ENCODE measurements at places on chromosomes 1 and 21.

DNA sequence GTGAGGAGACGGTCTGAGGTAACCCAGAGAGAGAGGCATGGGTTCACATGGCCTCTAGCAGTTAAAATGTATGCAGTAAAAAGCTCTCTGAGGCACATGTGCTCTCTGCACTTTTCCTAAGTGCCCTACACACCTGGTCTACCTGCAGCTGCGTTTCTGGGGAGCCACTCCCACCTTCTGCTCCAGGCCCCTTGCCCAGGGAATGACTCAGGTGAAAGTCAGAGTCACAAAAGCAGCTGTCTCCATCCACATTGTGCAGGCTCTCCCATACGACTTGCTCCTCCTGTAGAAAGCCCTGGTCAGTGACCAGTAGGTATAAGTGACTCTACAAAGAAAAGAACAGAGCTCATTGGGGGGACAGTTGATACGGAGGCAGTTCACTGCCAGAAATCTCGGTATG lies 8.8 kb downstream of the MINDY1 start:
- DNase-seq = no peak

DNA sequence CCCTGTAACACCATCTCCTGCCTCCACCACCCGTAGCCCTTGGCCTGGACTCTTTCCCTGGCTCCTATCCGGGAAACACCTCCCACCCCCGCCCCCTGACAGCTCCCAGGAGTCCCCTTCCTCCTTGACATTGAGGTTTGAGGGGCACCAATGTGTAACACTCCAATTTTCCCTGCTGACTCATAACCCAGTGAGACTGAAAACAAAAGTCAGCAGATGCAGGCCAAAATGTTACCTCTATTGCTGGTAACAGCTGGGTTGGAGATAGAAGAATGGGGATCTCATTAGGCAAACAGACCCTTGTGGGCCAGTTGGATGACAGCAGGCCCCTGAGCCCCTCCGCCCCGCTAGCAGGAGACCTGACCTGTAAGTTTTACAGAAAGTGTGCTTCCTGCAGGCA lies 237.2 kb downstream of the KAZN start:
- DNase-seq = no peak

GRCh38 chr1:53640701-53641075 lies 98.3 kb downstream of the GLIS1 start:
- no peak for DNase-seq

DNA sequence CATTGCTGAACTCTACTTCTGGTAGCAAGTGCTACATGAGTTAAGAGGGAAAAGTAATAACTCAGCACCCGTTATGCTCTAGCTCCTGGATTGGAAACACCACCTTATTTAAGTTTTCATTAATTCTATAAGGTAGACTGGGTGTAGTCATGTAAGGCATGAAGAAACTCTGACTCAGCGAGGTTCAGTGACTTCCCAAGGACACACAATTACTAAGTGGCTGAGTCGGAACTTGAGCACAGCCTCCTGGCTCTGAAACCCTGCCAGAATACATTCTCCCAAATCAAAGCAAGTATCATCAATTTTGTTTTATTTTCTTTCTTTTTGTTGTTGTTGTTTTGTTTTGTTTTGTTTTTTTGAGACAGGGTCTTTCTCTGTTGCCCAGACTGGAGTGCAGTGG lies 29.1 kb upstream of the SCCPDH start:
- no peak for DNase-seq

- DNase-seq = no peak
These were observed 10.4 kb downstream of the CLEC20A start for GRCh38 chr1:178486100-178487069.

GRCh38 chr1:110136911-110137310 lies 13.4 kb upstream of the SLC6A17 start:
- no peak for DNase-seq

DNA sequence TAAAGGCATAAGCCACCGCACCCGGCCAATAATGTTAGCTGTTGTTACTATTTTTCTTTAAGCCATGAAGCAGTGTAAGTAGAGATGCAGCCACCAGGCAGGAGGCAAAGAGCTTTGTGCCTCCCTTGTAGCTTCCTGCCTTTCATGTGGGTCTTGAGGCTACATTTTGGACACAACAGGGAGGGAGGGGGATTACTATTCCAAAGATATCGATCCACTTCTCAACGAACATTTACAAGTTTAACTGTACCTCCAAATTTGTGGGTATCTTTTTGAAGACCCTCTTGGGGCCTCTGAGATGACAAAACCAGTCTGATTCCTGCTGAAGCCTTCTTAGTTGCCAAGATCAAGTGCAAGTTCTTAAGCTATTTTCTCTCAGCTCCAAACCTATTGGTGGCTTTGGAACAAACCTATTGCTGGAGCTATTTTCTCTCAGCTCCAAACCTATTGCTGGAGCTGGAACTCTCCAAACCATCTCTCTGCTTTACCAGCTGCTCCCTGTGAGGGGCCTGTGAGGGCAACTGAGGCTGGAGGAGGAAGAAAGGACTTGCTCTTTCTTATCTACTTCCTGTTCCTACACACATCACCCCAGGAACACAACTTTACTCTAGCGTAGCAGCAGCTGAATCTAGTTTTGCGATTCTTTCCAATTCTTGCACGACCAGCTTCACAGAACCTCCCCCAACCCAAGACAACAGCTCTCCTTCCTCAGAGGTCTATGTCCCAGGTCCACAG lies 16.1 kb upstream of the RCAN3 start:
- no peak for DNase-seq

DNA sequence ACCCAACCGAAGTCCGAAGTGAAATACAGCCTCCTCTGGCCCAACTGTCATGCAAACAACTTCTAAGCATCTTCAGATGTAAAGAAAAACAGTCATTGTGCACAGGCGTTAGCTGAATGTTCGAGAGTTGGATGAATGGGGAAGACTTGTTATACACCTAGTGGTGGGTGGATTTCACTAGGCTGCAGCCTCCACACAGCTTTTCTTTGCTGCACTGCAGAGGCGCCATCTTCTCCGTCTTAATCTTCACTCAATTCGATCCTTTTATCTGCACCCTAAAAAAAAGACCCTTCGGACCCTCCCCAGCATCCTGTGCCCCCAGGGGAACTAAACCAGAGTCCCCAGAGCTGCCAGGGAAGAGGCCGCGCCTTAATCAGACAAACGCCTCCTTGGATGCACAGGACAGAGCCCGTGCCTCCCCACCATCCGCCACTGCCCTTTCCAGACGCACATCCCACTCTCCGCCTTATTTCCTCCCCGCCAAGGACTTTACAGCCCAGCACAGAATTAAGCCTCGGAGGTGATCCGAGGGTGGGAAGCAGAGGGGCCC lies 1.4 kb downstream of the APP start:
- peak; percentile 67 for DNase-seq

- DNase-seq = peak; percentile 31
These were observed 21.4 kb upstream of the FASLG start for GRCh38 chr1:172637522-172637921.

DNA sequence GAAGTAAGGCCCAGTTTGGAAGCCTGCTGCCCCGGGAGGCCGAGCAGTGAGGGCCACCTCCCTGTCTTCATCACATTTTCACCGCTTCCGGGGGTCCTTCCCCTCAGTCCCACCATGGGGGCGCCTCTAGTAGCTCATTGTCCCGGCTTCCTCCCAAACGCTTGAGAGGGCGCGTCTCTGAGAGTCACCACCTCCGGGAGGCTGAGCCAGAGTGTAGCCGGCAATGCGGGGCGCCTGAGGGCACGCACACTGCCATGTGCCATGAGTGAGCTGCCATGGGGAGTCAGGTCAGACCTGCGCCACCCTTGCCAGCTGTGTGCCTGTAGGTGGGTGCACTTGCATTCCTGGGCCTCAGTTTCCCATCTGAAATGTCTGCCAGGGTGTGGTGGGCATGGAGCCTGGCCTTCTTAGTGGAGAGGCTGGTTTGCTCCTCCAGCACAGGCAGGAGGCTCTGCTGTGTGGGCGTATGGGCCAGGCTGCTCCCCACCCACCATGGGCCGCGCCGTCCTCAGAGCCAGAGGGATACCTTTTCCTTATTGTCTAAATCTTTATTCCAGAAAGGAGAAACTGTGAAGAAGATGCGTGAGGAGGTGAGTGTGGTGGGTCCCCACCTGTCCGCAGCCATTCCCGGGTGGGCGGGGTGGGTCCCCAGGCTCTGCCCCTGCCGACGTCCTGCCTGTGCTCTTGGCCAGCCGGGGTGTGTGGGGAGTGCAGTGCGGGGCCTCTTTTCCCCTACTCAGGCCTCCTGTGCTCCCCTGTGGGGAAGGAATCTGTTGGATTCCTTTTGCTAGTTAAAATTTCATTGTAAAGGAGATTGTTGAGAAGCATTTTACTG lies 81.3 kb upstream of the COL6A1 start:
- no peak for DNase-seq

- DNase-seq = peak; percentile 23
These were observed at the start of gene KAZN for GRCh38 chr1:14598498-14599182. KAZN (plus strand) TSS chr1:14598685.

DNA sequence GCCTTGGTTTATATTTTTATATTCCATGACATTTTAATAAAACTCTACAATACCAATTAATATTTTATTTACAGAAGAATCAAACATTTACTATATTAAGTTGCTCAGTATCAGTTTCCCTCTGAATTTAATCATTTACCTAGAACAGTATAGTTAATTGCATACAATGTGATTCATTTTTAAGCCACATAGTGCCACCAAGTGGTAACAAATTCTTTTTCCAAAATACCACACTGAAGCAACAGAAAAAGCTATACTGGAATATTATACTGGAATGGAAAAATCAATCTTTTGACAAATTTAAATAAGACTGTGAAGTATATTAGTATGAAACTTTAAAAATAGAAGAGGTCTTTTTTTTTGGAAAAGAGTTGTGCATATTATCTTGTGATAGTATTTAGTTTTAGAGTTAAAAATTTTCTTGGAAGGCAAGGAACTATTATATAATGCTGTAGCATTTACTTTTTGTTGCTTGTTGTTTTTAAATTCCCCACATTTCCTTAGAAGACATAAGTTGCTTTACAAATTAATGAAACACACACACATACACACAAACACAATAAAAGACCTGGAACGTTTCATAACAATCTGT lies 57.3 kb downstream of the ZNF644 start:
- DNase-seq = no peak

DNA sequence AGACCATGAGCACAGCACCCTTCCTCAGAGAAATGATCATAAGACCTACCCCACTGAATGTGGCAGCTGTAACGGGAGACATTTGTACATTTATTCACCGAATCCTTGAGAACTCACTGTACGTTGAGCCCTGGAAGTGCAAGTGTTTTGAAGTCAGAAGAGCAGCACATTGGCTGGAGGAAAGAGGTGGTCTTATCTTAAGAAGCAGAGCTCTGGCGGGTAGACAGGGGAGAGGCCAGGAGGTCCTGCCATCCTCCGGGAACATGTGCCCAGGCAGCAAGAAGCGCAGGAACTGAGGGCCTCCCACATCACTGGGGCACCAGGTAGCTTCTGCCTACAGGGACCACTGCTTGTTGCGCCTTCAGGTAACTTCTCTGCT lies 169.2 kb upstream of the IRF2BP2 start:
- no peak for DNase-seq

DNA sequence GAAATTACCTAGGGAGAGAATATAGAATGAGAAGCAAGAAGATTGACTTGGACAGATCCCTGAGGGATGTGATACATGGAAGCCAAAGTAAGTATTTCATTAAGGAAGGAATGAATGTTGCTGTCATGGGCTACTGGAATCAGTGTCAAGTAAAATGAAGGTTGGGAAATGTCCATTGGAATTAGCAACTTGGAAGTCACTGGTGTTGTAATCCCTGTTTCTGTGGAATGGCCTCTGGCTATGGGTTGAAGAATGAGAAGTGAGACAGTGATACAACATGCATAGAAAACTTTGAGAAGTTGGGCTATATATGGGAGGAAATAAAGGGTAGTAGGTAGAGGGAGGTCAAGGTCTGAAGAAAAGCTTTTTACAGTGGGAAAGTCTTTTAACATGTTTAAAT lies 54.7 kb downstream of the CCDC18 start:
- no peak for DNase-seq

DNA sequence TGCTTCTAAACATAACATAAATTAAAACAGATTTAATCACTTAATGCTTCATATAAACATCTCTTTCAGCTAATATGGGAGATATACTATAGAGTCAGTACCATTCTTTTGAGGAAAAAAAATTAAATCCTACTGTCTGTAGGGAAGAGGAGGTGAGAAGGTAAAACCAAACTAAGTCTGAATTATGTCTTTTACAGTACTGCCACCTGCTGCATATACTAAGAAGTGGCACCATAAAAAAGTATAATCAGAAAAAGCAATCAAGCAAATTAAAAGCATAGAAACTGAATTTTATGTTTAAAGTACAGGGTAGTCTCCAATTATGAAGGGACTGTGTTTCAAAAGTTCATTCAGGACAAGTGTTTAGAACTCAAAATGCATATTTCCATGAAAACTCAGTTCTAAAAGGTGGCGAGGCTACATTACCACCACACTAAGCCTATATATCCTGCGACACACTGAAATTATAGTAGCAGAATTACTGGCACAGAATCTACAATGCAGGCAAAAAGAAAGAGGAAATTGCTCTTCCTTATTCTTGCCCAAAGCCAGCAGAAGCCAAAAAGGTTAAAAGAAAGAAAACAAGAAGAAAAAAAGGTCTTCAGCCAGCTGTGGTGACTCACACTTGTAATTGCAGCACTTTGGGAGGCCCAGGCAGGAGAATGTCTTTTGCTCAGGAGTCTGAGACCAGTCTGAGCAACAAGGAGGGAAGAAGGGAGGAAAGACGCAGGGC lies 9.0 kb downstream of the NSL1 start:
- DNase-seq = no peak

- no peak for DNase-seq
These were observed 42.7 kb upstream of the SLC16A1 start for GRCh38 chr1:112998592-112999235.

- DNase-seq = peak; percentile 20
These were observed 60.8 kb upstream of the PGD start for GRCh38 chr1:10338047-10338446.

DNA sequence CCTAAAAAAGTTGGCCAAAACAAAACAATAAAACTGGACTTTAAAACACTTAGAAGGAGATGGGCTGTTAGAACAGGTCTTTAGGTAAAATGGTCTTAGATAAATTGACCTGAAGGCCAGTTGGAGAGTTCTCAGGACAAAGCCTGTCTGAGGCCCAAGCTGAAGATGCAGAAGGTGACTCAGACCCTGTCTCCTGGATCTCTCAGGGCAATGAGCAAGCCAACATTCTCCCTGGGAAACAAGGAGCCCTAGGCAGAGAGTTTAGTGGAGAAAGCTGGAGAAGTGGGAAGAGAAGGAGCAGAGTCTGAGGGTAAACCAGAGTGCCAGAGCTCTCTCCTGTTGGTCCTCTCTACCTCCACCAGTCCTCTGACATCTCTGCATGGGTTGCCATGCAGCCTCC lies 70.1 kb downstream of the FCRL5 start:
- DNase-seq = no peak

- DNase-seq = no peak
These were observed 9.8 kb upstream of the RAB42 start for GRCh38 chr1:28582248-28582615.

- no peak for DNase-seq
These were observed 1.0 kb downstream of the DDAH1 start for GRCh38 chr1:85463731-85464496.

- no peak for DNase-seq
These were observed 300.8 kb downstream of the HHIPL2 start for GRCh38 chr1:222247081-222247480.
